Hepatocyte (in vitro differentiated cells): ENCODE measurements at places on chromosomes 7 and 10. TPM values are rescaled to one million over a fixed set of nuclear protein-coding genes. Genes with fewer than 3 reads are reported as not detected.

DNA sequence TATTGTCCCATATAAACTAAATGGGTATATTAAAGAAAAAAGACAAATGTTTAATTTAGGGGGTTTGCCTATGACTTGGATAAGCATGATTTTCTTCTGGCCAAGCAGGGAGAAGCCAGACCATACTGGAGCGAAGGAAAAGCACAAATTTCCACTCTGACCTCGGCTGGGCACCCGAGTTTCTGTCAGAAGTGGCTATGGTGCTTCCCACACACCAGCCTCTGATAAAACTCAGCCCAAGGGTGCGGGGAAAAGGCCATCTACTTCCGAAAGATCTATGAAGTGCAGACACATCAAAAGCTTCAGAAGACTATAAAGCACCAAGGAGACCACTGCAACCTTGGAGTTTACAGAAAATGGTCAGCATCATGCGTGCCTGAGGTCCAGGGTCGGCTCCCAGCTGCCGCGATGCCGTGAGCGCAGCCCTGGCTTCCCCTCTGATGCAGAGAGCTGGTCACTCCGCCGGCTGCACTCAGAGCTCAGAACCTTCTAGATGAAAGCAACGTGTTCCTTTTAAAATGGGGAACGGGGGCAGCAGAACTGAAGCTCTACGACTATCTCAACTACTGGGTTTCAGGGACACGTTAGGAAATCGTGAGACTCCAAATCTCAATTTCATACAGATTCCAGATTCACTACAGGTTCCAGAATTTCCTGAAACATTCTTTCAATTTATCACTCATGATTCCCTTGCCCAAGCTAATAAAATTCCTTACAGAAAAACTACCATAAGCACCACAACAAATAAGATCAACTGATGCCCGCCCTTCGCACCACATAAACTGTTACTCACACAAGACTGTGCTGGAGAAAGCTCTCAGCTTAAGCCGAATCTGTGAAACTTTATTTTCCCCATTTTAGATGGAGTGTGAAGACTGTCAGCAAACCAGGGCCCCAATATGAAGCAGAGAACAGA is 84.5 kb downstream of the DIP2C start:
- H3K27me3 ChIP-seq = no peaks in the 10 kb centered on the region
- H3K4me3 ChIP-seq = no peak overlapping the region
- DNase-seq = no peak

Gene MYPN
- total RNA-seq = not detected in 2 replicates

GRCh38 chr7:116367171-116367813 is 132.2 kb upstream of the CAV2 start:
- no peaks in the 10 kb centered on the region for H3K36me3 ChIP-seq
- H3K4me3 ChIP-seq = no peak overlapping the region
- H3K4me1 ChIP-seq = no peaks in the 10 kb centered on the region
- H3K27me3 ChIP-seq = no peaks in the 10 kb centered on the region
- no peak overlapping the region for H3K27ac ChIP-seq
- DNase-seq = no peak

Gene PRKG1
- 8.1 and 12.3 TPM in 2 replicates for total RNA-seq

Gene THNSL1
- 6.3 and 7.1 TPM in 2 replicates for total RNA-seq

DNA sequence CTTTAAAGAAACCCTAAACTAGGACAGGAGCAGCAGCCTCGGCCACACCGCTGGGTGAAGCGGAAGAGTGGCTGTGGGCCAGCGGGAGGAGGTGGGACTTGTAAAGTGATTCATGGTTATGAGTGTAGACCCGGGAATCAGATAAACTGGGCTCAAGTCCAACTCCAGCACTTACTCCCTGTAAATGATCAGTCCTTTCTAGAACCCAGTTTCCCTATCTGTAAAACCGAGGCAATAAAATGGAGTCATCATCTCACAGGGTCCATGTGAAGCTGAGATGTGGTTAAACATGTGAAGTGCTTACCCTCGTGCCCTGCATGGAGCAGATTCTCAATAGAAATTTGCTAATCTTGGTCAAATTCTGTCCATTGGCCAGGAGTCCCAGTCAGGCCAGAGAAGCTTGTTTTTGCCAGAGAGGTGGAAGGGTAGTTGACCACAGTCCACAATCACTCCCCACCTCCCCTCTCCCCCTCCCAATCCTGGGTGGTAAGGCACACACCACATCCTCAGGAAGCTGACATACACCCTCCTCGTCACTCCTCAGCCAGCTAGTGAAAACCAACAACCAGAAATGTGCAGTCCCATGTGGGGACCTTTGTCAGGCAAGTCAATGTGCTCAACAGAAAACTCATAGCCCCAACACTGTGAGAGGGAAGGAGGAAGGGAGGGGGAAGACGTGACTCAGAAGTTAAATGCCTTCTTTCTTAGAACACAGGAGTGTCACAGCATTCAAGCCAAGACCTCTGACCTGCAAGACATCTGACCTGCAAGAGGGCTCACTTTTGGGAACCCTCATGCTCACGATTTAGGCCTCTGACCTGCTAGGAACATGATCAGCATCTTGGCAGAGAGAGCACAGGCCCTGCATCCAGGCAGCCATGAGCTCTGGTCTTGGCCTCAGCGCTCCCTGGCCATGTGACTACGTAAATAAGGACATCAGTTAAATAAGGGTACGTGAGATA is 145.1 kb downstream of the PLXNA4 start:
- H3K36me3 ChIP-seq = no peaks in the 10 kb centered on the region
- peaks cover under 1% of the 10 kb centered on the region for H3K4me1 ChIP-seq
- DNase-seq = peak; percentile 50
- H3K4me3 ChIP-seq = no peak overlapping the region

DNA sequence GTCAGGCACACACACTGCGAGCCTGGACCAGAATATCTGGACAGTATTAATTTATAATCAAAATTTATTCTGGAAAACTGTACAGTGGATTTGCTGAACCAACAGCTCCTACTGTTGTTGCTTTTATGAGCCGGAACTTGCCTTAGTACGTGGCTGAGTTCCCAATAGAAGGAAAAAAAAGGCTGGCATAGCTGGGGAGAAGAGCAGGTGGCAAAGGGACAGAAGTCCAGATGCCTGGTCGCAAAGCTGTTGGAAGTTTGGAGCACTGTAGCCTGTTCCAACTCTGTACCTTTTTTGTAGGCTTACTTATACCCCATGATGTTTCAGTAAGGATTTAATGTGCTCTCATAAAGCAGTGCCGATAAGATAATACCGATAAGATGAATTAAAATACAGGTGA is 333.8 kb downstream of the ABCA13 start:
- DNase-seq = no peak
- no peaks in the 10 kb centered on the region for H3K4me1 ChIP-seq
- H3K36me3 ChIP-seq = no peaks in the 10 kb centered on the region
- no peak overlapping the region for H3K27ac ChIP-seq
- H3K27me3 ChIP-seq = no peaks in the 10 kb centered on the region
- H3K4me3 ChIP-seq = no peak overlapping the region

Gene C10orf143
- 0.50 and 2.5 TPM in 2 replicates for total RNA-seq

GRCh38 chr7:129827467-129827990 is 125.2 kb downstream of the UBE2H start:
- H3K27ac ChIP-seq = no peak overlapping the region
- no peaks in the 10 kb centered on the region for H3K36me3 ChIP-seq
- DNase-seq = no peak
- no peaks in the 10 kb centered on the region for H3K27me3 ChIP-seq
- peaks cover 23% of the 10 kb centered on the region for H3K4me1 ChIP-seq
- no peak overlapping the region for H3K4me3 ChIP-seq

- H3K27ac ChIP-seq = no peak overlapping the region
- no peak for DNase-seq
- H3K27me3 ChIP-seq = no peaks in the 10 kb centered on the region
Measured at GRCh38 chr7:20952916-20953315, 166.2 kb upstream of the SP8 start.

DNA sequence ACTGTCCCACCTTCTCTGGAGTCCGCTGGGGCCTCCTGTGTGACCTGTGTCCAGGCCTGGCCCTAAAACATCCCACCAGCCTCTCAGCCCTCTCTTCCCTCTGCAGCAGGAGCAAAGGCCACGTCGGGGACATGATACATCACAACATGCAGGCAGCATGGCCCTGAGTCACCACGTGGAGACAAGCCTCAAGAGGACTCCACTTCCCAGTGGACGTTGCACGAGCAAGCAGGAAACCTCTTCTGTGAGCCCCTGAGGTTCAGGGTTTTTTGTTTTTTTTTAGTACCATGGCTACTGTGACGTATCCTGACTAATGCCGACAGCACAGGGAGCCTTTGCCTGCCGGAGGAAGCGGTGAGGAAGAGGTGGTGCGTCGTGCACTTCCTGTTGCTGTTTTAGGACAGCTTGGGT is 165.9 kb downstream of the DNAJB6 start:
- H3K36me3 ChIP-seq = no peaks in the 10 kb centered on the region
- no peaks in the 10 kb centered on the region for H3K27me3 ChIP-seq
- no peaks in the 10 kb centered on the region for H3K4me1 ChIP-seq
- DNase-seq = no peak

DNA sequence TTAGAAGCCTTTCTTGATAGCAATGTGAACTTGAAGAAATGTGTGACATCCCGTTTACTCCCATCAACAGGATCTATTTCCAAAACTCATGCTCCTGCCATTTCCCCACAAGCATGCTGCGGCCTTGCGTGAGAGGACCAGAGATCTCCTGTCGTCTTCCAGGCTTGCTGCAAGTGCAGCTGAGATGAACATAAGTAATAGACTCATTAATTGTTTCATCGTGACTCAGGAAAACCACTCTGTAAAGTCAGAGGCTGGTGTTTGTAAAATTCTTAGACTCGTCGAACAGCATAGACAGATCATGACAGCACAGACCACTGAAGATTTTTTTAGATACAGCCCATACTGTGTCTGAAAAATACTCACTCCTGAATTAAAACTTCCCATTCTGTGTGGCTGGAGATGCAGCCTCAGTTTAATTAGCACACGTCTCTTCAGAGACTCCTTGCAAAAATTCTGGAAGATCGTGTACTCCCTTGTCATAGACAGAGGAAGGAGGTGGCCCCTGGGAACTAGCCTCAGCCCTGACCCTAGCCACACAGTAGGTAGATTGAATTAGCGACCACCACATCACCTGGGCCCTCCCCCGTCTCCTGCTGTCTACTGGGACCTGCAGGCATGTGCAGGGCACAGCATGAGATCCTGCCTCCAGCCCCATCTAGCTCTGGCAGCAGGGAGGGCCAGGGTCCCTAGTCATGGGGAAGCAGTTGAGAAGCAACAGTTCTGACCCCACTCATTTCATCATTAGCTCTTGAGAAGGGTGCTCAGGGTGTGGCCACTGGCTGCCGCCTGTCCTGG is 226.0 kb downstream of the CELF2 start:
- no peaks in the 10 kb centered on the region for H3K27me3 ChIP-seq
- H3K4me3 ChIP-seq = no peak overlapping the region
- H3K27ac ChIP-seq = no peak overlapping the region
- no peaks in the 10 kb centered on the region for H3K36me3 ChIP-seq
- no peaks in the 10 kb centered on the region for H3K4me1 ChIP-seq

- H3K4me3 ChIP-seq = no peak overlapping the region
- H3K4me1 ChIP-seq = no peaks in the 10 kb centered on the region
Measured at GRCh38 chr7:138924501-138925225, 56.5 kb downstream of the KIAA1549 start.

GRCh38 chr7:78398576-78398975 is 600.0 kb downstream of the PHTF2 start:
- H3K4me1 ChIP-seq = no peaks in the 10 kb centered on the region
- no peak for DNase-seq
- peaks cover 3% of the 10 kb centered on the region for H3K36me3 ChIP-seq
- H3K27me3 ChIP-seq = no peaks in the 10 kb centered on the region

Gene AKR1C2
- 47.7 and 51.0 TPM in 2 replicates for total RNA-seq

Gene AKR1C4
- 1.5 and 1.7 TPM in 2 replicates for total RNA-seq

GRCh38 chr7:134495546-134495945 is 31.8 kb upstream of the AKR1B10 start:
- no peak overlapping the region for H3K27ac ChIP-seq
- H3K4me3 ChIP-seq = no peak overlapping the region
- H3K27me3 ChIP-seq = no peaks in the 10 kb centered on the region
- H3K4me1 ChIP-seq = no peaks in the 10 kb centered on the region

- H3K27ac ChIP-seq = no peak within 1 kb of the TSS
- peaks cover 3% of the 10 kb centered on the region for H3K4me1 ChIP-seq
- H3K36me3 ChIP-seq = no peaks in the 10 kb centered on the region
- peaks cover 86% of the 10 kb centered on the region for H3K27me3 ChIP-seq
- no peak within 1 kb of the TSS for H3K4me3 ChIP-seq
Measured at GRCh38 chr10:127736915-127737562, at the start of gene FOXI2. Gene FOXI2, plus strand, starts transcription at chr10:127737185. Its CDS starts 89 bp downstream, at chr10:127737274.

- no peaks in the 10 kb centered on the region for H3K36me3 ChIP-seq
- peaks cover 24% of the 10 kb centered on the region for H3K4me1 ChIP-seq
- peak overlapping the region; percentile 97 for H3K27ac ChIP-seq
- DNase-seq = peak; percentile 53
- H3K4me3 ChIP-seq = peak overlapping the region; percentile 91
- no peaks in the 10 kb centered on the region for H3K27me3 ChIP-seq
Measured at GRCh38 chr10:112950714-112951358, 789 bp downstream of the TCF7L2 start.

Gene STAG3
- total RNA-seq = 0.20 and 1.0 TPM in 2 replicates

DNA sequence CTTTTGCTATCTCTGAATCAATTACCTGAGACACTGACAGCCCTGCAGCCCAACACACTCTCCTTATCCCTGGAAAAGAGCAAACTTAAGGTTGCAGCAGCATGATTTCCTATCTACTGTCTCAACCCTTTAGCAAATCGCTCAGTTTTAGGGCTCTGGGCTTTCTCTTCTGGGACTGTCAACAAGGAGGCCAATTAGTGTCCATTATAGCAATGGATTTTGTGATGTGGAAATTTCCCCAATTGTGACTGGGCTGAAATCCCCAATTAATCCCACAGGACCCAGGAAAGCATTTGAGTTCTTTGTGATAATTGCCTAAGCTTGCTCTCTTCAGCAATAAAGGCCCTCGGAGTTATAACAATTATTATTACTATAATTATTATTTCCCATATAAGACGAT is 197.0 kb downstream of the ZNF438 start:
- no peaks in the 10 kb centered on the region for H3K27me3 ChIP-seq
- H3K36me3 ChIP-seq = no peaks in the 10 kb centered on the region
- no peak overlapping the region for H3K4me3 ChIP-seq
- DNase-seq = no peak

- no peak for DNase-seq
- H3K4me3 ChIP-seq = no peak overlapping the region
- H3K4me1 ChIP-seq = no peaks in the 10 kb centered on the region
- H3K27ac ChIP-seq = no peak overlapping the region
Measured at GRCh38 chr10:11097686-11098085, 80.0 kb downstream of the CELF2 start.

Gene DRGX
- not detected in 2 replicates for total RNA-seq

GRCh38 chr10:11612021-11613001 is 861 bp upstream of the USP6NL start:
- peak; percentile 16 for DNase-seq
- H3K4me3 ChIP-seq = peak overlapping the region; percentile 92
- no peaks in the 10 kb centered on the region for H3K27me3 ChIP-seq

Gene COL17A1
- 5.7 and 7.5 TPM in 2 replicates for total RNA-seq

Gene IL6
- 1.6 and 4.3 TPM in 2 replicates for total RNA-seq

Gene LIPF
- 0.12 and 1.1 TPM in 2 replicates for total RNA-seq

- peaks cover 58% of the 10 kb centered on the region for H3K4me1 ChIP-seq
- no peaks in the 10 kb centered on the region for H3K27me3 ChIP-seq
- peak overlapping the region; percentile 32 for H3K27ac ChIP-seq
- H3K36me3 ChIP-seq = no peaks in the 10 kb centered on the region
- DNase-seq = no peak
- no peak overlapping the region for H3K4me3 ChIP-seq
Measured at GRCh38 chr10:30185916-30186315, 126.5 kb upstream of the JCAD start.

- H3K4me1 ChIP-seq = peaks cover 34% of the 10 kb centered on the region
- peak overlapping the region; percentile 92 for H3K27ac ChIP-seq
Measured at GRCh38 chr10:119207713-119208552, 562 bp downstream of the GRK5 start.

Gene UTF1
- not detected in 2 replicates for total RNA-seq
